ENCODE measurements at places on chromosomes 5 and 9.

DNA sequence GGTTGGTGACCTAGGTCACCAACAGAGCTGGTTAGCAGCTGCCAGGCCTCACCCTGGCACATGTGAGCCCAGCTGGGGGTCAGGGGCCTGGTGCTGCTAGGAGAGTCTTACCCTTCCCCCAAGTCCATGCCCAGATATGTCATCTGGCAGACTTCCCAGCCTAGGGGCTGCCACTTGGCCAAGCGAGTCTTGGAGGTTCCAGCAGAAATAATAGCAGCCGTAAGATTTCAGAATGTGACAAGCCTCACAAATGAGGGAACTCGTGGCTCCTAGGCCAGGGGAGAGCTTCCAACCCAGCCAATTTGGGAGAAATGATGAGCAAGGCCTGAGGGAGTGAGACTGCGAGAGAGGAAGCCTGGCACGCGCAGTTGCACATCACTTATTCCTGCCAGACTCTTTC, 11.1 kb downstream of the URM1 start:
- no peak for DNase-seq

- DNase-seq = peak; percentile 43
These were observed 1.7 kb upstream of the NTMT1 start for GRCh38 chr9:129624168-129624759.

GRCh38 chr5:174282391-174282790, 236.9 kb downstream of the NSG2 start:
- no peak for DNase-seq

GRCh38 chr9:8025551-8025950, 226.0 kb upstream of the DMAC1 start:
- DNase-seq = no peak

GRCh38 chr5:91910247-91910646, 527.1 kb upstream of the ARRDC3 start:
- no peak for DNase-seq

DNA sequence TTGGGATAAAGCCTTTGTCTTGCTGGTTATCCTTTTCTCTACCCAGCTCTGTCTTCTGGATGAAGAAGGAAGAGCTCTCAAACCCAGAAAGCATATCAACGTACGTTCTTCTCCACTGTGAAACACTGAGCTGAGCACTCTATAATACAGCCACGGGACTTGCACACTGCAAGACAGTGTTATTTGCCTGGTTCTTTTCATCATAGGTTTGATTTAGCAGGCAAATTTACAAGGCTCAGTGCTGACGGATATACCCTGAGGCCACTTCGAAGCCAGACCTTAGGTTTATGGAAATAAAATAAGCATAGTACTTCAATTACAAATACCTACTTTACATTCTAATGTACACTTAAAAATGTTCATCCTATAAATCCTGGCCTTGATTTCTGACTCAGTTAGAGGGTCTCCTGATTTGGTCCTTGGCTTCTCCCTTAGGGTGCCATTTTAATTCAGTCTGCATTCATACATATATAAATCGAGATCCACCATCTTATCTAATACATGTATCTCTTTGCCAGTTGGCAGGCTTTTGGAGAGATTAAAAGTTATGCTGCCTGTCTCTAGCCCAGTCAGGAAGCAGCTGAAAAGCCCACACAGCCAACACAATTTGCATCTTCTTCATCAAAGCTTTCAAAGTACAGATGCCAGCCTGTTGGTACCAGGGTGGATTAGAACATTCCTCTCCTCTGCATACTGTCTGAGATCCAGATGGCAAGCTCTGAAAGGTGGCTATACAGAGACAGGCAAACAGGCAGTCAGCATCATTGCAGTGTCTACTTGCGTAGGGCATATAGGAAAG, 194.4 kb downstream of the DEPDC1B start:
- no peak for DNase-seq

GRCh38 chr5:29382780-29383179, 1810.7 kb upstream of the CDH6 start:
- no peak for DNase-seq

DNA sequence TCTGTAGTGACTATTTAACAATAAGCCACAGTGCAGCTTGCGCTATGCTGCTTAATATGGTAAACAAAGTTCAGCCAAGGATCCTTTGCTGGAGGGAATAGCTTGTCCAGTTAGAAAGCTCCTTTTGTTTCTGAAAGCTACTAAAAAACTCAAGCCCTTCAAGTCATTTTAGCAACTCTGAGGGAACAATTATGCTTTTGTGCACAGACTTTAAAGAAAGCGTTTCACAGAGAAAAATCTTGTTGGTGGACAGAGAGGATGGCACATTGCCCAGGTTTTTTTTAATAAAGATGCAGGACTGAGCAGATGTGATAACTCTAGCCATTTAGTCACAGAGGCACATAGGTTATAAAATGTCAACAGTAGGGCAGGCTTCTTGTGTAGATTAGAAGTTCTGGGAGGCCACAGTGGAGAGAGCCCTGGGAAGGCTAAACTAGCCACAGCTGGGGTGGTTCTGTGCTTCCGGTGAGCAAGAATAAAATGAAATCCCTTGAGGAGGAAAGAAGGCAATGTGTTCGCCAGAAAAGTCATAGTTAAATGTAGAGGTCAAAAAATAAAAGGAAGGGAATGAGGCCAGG, 63.4 kb downstream of the ALDH7A1 start:
- peak; percentile 44 for DNase-seq

- DNase-seq = peak; percentile 73
These were observed 49.7 kb upstream of the ARL15 start for GRCh38 chr5:54360089-54360488.

DNA sequence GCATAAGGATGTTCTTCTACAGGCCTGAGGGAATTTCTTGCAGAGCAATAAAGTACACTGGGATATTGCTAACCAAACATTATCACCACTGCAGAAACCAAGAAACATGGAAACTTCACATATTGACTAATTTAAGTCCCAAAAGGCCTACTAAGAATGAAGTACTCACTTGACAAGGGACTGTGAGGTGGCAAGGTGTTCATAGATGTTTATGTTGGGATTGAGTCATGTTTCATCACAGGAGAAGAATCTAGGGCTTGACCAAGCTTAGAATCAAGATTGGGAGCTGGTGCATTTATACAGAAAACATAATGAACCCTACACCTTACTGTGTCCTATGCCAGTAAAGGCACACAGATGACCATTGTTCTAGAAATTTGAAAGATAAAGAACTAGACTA, 56.7 kb upstream of the GAS1 start:
- no peak for DNase-seq

- no peak for DNase-seq
These were observed 193.9 kb downstream of the ICE1 start for GRCh38 chr5:5616247-5616895.

GRCh38 chr5:10377081-10377480, 23.6 kb downstream of the MARCHF6 start:
- no peak for DNase-seq

DNA sequence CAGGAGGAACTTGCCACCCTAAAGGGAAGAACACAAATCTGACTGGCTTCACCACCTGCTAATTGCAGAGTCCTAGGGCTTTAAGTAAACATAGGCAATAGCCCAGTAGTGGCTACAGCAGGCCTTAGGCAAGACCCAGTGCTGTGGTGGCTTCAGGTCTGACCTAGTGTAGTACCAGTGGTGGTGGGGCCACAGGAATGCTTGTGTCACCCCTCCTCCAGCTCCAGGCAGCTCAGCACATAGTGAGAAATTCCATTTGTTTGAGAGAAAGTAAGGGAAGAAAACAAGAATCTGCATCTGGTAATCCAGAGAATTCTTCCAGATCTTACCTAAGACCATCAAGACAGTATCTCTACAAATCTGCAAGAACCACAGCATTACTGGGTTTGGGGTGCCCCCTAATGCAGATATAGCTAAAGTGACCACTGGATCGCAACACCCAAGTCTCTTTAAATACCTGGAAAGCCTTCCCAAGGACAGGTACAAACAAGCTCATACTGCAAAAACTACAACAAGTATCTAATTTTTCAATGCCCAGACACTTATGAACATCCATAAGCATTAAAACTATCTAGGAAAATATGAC, 102.6 kb upstream of the TRPM3 start:
- peak; percentile 49 for DNase-seq

DNA sequence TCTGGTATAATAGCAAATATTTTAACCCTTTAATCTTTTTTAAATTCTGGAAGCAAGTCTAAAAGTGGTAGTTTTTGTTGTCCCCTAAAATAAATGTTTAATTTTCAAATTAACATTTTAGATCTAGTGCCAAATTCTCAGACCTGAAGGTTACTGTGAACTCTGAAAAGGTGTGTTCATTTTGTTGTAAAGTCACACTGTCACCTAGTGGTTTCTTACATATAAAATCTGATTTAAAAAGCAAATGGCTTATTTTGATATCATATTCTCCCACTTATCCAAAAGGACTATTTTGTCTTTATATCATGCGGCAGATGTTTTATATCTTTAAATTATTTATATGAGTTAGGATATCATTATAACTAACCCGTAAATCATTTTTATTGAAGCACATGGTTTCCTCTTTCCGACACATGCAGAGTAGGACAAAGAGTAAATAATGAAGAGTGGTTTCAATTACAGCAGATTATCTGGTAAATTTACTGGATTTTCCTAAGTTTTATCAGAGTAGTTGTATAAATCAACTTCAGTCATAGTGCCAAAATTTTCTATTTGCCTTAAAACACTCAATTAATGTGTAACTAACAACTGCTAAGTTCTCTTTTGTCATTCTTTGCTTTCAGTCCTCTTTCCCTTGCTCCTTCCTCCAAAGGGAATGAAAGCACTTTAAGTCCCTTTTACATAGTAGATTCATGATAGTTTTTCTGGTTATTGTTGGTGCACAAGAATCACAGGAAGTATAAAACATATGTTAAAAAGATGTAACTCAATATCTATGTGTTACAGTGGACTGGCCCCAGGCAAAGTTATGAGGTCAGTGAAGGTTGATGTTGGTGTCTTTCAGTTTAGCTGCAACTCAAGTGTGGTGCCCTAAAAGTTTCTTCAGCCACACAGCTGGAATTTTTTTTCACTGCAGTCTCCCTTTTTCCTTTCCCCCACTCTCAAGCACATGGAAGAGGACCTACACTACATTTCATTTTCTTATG, 189.6 kb downstream of the COX7C start:
- DNase-seq = no peak

- no peak for DNase-seq
These were observed 303.9 kb downstream of the TENT4A start for GRCh38 chr5:7016999-7017747.

DNA sequence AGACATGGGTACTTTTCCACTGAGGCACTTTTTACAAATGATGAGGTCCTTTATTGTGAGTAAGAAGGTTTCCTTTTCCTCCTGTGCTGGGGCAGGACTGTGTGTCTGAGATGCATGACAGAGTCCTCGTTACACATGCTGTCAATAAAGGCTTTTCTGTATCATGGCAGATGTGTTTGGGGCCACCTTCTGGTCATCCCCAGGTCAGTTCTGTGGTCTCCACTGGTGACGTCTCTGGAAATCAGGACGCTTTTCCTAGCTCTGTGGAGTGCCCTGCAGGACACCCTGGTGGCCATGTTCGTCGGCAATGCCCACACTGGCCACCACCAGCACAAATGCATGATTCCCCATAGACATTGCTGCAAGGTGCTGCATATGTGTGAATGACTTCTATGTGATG, 2.8 kb downstream of the CMBL start:
- DNase-seq = no peak

- DNase-seq = peak; percentile 54
These were observed 15.2 kb downstream of the GBGT1 start for GRCh38 chr9:133148199-133149129.

- no peak for DNase-seq
These were observed 88.1 kb upstream of the TLE1 start for GRCh38 chr9:81777482-81777881.

DNA sequence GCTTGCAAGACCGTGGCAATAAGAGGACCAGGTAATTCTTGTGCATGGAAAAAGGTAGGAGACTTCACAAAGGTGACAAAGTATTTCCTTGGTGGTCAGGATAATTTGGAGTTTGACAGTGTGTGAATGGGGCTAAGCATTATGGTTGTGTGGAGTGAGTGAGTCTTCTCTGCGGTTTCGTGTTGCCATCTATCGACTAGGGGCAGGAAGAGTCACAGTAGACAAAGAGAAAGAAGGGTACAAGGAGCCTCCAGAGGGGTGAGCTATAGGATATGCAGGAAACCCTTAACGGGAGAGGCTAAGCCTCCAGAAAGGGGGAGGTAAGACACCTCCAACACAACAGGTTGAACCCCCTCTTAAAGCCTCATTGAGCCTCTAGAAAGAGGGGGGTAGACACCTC, 64.0 kb upstream of the RANBP6 start:
- DNase-seq = no peak

DNA sequence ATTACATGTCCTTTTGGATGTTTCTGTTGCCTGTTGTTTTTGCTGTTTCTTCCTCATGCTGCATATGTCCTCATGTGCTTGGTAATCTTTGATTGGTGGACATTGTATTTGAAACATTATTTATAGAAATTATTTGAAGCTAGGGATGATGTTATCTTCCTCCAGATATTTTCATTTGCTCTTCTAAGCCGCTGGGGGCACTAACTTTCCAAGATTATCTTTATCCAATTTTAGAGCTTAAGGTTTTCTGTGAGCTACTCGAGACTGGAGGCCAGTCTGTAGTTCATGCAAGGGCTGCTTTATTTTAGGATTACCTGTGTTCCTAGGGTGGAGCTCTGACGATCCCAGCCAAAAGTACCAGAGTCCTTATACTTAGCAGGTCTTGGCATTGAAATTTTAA, 40.9 kb downstream of the STX17 start:
- no peak for DNase-seq

- DNase-seq = no peak
These were observed 74.8 kb downstream of the ZNF354C start for GRCh38 chr5:179135006-179135405.

DNA sequence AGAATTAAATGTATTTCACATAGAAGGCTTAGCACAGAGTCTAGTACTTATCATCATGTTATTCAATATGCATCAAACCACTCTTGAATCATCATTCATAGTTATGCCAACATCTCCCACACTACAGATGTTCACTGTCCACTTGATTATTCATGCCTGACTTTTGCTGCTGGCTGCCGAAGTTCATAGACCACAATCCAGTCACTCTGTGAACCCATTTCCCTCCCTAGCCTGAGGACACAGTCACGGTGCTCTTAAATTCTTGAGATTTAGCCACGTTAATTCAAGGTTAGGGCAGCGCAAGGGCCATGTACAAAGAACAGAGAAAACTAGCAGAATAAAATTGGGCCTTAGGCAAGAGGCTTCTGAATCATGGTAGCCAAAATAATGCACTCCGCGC, 32.4 kb downstream of the ABCA1 start:
- DNase-seq = peak; percentile 88

DNA sequence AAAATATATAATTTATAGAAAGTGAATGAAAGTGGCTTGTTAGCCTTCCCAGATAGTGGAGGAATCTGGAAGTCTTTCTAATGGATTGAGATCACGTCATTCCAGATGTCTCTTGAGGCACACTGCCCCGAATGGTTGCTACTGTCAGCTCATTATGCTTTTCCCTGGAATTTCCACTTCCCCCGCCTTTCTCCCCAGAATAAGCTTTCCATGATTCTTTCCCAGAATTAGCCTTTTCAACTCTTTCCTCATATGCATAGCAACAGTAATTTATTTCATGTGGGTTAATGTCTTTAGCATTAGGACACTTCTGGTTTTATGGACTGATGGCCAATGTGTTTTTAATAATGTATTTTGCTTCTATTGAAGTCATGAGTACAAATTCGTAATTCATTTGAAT, 81.5 kb downstream of the PALM2AKAP2 start:
- peak; percentile 93 for DNase-seq
